ENCODE measurements at places on chromosomes 7 and 10.
A peak's percentile ranks its signal among the peaks of the same experiment; 100 is the strongest.

DNA sequence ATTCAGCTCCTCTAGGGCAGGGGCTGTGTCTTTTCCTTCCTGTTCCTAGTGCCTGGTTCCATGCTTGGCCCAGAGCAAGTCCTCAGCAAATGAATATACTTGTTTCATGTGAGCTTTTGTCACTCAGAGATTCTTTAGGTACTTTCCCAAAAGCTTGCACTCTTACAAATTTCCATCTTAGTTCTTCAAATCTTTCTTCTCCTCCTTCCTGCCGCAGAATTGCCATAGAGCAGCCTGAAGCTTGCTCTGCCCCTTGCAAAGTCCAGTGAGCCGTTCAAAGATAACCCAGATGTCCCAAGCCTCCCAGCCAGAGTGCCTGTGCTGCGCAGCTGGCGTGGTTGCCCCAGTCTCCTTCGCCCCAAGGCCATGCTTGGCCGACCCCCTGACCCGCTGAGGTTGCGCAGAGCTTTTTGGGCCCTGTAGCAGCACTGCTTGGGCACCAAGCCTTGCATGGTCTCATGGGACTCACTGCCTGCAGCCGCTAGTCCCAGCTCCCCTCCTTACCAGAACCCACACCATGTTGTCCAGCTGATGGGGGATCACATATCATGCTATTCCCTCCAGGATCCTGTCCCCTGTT lies 20.7 kb downstream of the CHST3 start:
- DNase-seq, result no peak

DNA sequence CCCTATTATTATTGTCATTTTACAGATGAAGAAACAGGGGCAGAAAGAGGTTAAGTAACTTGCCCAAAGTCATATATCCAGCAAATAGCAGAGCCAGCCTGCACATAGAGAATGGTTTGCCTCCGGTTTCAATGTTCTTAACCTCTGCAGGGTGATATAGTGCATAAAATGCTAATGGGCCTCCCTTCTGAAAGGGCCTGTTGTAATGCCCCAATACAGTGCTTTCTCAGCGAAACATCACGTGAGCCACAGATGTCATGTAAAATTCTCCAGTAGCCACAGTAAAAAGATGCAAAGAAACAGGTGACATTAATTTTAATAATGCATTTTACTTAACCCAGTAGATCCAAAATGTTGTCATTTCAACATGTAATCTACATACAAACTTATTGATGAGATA lies 38.1 kb downstream of the LRGUK start:
- peak; percentile 12 for DNase-seq

- no peak for DNase-seq
Measured at GRCh38 chr7:31991846-31992245, 78.4 kb downstream of the PDE1C start.

DNA sequence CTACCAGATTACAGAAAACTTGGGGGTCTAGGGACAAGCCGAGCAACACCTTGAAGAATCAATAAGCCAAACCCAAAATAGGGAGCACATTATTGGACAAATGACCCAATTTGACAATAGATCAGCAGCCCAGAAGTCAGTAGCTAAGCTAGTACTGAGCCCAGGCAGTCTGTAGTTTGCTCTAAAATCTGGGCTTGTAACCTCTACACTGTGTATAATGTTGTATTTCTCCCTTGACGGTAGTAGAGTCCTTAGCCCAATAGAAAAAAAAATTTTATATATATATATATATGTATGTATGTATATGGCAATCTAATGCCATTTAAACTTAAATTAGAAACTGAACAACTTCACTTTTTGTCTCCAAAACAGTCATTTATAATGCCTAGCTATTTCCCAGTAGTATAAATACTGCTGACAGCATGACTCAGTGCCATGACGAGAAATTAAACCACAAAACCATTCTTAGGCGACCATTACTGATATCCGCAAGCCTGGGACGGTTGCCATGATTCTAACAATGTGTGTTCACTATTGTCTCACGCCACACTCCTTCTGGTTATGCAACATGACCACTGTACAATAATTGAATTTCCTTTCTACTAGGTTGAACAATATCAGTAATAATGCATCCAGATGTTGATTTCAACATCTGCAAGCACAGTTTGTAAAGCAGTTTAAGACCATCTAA lies 110.5 kb downstream of the IPMK start:
- no peak for DNase-seq

GRCh38 chr7:141287936-141288335 lies 214.1 kb downstream of the TMEM178B start:
- DNase-seq, result no peak

Data from anterior cingulate cortex (tissue), 58 donors.